Stimulated activated CD4-positive, alpha-beta T cell treated with anti-CD3 and anti-CD28 coated beads, Interleukin-2, amount 100 ng/mL, for 48 hours (primary cell): ENCODE measurements at places on chromosomes 5 and 9.

- no peak for DNase-seq
Observed at GRCh38 chr5:138408023-138408422, 30.8 kb upstream of the REEP2 start.

- DNase-seq, result no peak
Observed at GRCh38 chr5:148735301-148735835, 81.0 kb upstream of the HTR4 start.

DNA sequence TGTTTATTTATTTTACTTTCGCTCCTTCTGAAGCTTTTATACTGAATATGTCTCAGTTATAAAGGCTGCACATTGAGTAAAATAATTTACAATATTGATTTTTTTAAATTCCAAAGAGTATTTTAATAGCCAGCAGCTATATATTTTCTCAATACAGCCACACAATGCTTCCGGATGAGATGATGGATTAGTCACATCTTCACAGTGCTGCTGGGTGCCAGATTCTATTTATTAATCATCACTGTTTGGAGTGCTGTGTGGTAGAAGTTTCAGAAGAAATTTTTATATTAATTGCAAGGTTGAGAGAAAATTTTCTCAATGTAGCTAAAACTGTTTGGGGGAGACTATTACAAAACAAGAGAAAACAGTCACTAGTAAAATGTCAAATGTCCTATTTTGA is 989.8 kb downstream of the TLE4 start:
- DNase-seq, result no peak

DNA sequence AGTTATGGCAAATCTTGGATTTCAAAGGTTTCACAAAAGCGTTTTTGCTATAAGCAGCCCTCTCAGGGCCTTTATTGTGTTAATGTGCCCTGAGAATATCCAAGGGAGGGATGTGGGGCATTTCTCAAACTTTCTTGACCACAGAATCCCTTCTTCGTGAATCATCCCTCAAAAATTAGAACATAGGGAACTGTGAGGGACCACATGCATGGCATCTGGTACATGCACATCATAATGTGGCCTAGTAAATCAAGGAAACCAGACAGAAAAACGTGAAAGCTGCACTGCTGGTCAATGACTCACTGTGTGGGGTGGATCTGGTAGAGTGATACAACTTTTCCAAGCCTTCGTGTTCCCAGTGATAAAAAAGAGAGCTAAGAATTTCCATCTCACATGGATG is 22.4 kb downstream of the DDX31 start:
- DNase-seq, result no peak

GRCh38 chr5:95826949-95827891 is 4.7 kb upstream of the GLRX start:
- no peak for DNase-seq

DNA sequence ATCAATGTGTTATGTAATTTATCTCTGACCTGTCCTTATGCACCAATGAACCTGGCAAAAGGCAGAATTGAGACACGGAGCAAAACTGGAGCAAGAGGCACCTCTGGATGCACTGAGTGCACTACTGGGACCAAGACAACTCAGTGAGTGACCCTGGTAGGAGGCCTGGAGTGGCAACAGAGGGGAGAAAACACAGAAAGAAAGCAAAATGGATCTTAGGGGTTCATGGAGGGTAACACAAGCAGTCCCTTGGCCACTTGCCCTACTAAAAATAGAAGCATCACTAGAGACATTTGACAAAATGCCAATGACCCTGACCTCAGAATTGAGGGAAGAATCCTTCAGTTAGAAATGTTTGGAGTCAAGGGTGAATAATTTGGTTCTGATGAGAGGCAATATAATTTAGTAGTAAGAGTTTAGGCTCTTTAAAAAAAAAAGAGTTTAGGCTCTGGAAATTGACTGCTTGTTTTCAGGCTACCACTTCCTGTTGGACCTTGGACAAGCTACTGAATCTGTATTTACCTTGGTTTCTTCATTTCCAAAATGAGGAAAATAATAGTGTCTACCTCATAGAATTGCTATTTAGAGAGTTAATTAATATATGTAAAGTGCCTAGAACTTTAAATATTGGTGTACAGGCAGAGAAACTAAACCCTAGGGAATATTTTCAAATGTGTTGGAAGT is 234.9 kb upstream of the TARS1 start:
- DNase-seq, result no peak

DNA sequence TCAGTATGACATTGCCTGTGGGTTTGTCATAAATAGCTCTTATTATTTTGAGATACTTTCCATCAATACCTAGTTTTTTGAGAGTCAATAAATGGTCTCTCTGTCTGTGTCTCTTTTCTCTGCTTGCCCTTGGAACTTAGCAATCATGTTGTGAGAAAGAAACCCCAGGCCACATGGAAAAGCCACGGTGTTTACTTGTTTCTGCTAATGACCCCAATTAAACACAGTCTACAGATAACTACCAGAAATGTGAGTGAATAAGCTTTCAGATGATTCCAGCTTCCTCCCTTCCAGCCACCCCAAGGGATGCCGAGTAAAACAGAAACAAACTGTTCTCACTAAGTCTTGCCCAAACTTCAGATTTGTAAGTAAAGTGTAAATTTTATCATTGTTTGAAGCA is 584.9 kb downstream of the MAT2B start:
- no peak for DNase-seq

DNA sequence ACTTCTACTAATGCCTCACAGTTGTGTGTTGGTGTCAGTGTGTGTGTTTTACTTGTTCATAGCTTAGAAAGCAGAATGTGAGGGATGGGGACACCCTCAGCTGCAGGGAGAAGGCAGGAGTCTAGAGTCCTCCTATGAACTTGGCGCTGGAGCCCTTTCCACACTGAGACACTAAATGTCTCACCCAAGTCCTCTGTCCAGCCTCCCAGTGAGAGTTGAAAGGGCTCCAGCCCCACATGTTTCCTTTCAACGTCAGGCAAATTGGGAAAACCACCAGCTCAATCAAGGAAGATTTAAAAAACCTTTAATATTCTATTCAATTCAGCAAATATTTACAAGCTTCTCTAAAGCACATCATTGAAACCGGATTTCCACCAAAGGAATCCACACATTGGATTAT is 167.6 kb upstream of the MSX2 start:
- DNase-seq, result no peak

DNA sequence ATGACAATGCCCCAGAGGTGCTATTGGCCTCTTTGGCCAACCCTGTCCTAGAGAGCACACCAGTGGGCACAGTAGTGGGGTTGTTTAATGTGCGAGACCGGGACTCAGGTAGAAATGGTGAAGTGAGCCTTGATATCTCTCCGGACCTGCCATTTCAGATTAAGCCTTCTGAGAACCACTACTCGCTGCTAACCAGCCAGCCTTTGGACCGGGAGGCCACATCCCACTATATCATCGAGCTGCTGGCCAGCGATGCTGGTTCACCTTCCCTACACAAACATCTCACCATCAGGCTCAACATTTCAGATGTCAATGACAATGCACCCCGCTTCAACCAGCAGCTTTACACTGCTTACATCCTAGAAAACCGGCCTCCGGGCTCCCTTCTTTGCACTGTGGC is 1.4 kb downstream of the PCDHGC5 start:
- no peak for DNase-seq
